Mucosa of gallbladder (tissue), 1 donor: ENCODE measurements at places on chromosomes 1 and 21. TPM values are rescaled to one million over a fixed set of nuclear protein-coding genes. Genes with fewer than 3 reads are reported as not detected.

- DNase-seq: no peak
Observed at GRCh38 chr1:33288976-33289857, 31.7 kb downstream of the A3GALT2 start.

GRCh38 chr1:230138561-230139239 lies 71.7 kb downstream of the GALNT2 start:
- no peak for DNase-seq

DNA sequence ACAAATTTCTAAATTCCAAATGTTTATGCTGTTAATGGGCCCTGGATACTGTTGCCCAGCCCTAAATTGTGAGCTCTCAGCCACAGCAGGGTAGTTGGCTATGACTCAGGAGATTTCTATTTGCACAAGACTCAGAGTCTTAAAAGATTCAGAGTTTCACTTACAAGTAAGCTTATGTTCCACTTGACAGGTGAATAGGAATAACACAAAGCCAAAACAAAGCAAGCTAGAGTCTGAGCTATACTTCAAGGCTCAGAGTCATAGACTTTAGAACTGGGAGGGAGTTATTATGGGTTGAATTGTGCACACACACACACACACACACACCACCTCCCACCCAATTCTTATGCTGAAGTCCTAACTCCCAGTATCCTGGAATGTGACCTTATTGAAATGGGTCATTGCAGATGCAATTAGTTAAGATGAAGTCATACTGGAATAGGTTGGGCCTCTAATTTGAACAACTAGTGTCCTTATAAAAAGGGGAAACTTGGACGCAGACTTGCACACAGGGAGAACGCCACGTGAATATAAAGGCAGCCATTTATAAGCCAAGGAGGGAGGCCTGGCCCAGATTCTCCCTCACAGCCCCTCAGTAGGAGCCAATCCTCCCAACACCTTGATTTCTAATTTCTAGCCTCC lies 30.2 kb downstream of the PRDX6 start:
- no peak for DNase-seq

- DNase-seq: no peak
Observed at GRCh38 chr1:59755069-59755685, 59.6 kb upstream of the HOOK1 start.

DNA sequence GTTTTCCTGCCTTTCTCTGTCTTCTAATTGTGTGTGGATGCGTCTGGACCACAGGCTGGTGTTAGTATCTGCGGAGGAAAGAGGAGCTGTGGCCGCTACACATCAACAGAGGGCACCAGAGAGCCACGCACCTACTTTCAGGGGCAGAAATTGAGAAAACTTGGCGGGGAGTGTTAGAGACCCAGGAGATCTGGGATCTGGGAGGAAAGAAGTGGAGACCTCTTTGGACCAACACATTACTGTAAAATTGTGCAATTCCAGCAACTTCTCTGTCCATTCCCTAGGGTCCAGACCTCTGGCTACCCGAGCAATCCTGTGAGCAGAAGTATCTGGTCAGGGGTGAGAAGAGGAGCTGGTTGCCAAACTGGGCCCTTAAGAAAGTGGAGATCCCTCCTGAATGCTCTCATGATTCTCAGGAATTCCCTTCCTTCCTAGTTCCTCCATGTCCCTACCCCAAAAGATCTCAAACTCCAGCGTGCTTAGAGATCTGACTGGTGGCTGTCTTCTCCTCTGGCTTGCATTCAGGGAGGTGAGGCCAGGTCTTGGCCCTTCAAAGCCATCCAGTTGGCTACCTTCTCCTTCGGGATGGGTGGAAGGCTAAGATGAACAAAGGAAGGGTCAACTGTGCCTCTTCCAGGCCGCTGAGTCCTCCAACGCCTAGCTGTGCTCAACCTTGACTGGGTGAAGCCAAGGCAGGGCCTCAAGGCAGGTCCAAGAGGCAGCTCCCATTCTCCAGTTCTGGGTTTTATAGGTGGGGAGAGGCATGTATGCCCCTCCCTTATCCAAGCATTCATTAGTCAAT lies 1.2 kb upstream of the KIRREL1 start:
- peak; percentile 67 for DNase-seq

DNA sequence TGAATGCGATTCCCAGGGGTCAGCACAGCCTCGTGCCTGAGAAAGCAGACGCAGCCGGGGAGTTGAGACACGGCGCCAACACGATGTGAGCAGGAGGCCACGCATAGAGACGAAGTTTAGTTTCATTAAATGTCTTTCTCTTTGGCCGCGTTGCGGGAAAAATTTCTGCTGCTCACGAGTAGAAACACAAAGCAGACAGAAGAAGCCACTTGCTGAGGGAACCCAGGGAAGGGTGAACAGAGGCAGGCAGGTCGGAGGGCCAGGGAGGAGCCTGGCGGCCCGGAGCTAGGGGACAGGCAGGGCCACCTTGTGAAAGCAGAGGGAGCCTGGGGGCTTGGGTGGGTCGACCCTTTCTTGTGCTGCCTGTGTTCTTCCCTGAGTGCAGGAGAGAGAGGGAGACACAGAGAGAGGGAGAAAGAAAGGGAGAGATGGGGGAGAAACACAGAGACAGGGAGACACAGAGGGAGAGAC lies 33.2 kb downstream of the POFUT2 start:
- DNase-seq: no peak

GRCh38 chr1:178774263-178774662 lies 49.2 kb downstream of the RALGPS2 start:
- no peak for DNase-seq

- DNase-seq: no peak
Observed at GRCh38 chr21:35690436-35690835, 369.9 kb downstream of the SETD4 start.

DNA sequence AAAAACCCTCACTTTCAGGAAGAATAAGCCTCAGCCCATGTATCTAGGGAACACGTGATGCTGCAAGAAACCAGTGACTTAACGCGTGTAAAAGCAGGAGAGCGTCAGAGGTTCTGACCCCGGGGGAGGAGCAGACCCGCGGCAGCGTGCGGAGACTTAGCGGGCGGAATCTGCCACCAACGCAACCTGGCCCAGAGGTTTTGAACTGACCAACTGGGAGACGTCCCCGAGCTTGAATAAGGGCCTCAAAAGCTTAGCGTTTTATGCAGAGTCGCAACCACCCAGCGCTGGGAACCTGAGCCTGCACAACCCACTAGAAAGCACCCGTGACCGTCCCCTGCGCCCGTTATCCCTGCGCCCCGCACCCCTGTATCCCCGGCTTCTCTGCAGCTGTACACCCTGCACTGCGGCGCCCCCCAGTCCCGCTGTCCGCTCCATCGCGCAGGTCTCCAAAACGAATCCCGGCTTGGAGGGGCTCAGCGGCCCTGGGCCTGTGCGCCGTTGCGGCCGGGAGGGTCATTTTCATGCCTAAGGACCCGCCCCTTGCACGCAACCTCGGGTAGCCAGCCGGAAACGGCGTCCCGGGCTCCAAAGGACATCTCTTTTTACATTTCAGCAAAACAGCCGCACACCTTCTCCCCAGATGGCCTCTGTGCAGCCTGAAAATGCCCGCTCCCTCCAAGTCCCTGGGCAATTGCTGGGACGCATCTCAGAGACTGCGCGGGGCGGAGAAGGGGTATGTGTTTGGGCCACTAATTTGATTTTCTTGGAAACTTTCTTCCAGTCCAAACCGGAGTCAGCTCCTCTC lies 29.4 kb upstream of the TRIM17 start:
- DNase-seq: peak; percentile 19

DNA sequence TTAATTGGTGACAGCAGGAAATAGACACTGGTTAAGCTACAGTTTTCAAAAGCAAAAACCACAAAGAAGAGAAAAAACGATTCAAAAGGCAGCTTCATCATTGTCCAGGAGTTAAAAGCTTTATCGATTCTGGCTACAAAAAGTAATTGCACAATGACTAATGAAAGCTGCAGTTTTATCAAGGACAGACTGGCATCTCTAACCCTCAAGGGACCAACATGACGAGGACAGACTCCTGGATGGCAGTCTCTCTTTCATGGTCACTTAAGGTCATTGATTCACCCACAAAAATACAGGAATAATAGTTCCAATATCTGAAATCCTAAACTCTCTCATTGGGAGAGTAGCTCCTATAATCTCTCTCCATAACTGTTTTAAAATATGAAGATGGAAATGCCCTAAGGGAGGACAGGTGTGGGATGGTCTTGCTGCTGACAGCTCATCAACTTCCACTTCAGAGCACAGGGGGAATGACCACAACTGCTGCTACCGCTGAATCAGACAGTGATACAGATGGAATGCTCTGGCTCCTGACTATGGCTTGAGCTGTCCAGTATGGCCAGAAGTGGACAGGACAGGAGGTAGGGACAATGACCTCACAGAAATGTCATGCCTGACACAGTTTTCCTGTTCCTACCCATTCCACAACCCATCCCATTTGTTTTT lies 17.4 kb upstream of the CPLANE2 start:
- no peak for DNase-seq

The SPRR3 gene
- 42.5 TPM for total RNA-seq

DNA sequence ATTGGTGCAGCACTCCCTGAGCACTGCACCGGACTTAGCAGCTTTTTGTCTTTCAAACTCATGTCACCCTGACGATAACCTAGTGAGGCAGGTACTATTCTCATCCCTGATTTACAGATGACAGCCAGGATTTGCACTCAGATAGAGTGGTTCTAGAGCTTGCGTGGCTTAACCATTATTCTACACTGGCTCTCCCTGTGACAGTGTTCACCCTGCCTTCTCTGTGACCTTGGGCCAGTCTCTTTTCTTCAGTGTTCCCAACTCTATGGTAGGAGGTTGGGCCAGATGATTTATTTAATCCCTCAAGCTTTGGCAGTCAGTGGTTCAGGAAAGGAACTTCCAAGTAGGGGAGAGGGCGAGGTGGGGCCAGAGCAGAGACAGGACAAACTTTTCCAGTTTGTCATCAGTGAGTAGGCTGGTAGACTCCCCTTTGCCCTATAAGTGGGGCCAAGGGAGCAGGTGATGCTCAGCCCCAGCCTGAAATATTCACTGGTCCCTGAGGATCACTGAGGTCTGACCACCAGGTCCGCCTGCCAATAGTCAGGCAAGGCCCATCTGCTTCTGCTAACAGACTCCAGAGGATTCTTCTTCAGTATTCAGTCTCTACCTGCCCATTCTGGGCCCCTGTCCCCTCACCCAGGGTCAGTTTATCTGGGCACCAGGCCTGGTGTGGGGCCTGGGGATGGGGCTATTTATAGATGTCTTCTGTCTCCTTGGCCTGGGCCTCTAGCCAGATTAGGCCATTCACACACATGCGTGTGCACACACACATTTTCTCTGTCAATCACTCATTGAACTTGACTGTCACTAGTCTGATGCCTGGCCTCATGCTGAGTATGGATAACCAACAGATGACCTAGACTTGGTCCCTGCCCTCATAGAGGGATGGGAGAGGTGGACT lies 8.8 kb upstream of the FABP3 start:
- no peak for DNase-seq
